ENCODE measurements at places on chromosomes 5 and 9.

DNA sequence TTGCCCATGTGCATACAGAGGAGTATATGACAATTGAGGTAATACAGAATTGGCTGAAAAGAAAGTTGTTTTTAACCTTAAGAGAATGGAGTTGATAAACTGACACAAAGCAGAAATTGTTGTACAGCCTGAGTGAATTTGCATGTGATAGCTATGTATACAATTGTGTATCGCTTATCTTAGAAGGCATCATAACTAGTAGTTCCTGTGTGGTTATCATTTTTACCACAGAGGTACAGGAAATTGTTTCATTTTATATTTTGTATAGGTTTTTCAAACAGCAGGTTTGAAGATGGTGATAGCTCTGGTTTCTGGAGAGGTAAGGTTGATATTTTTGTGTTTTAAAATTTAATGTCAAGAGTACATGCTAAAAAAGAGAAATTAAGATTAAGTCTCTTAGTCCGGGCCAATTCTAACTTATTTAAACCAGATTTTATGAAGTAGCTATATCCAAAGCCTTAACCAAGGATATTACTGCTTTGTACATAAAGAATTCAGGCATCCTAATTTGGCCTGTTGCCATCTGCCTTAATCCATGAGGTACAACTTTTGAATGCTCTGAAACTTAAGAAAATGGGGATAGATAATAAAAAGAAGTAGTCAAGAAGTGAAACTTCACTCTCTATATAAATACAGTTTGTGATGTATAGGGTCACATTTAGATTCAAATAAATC lies 26.0 kb downstream of the DDX4 start:
- no peak for DNase-seq

- no peak for DNase-seq
These were observed 9.3 kb downstream of the HMGXB3 start for GRCh38 chr5:150009671-150010387.

DNA sequence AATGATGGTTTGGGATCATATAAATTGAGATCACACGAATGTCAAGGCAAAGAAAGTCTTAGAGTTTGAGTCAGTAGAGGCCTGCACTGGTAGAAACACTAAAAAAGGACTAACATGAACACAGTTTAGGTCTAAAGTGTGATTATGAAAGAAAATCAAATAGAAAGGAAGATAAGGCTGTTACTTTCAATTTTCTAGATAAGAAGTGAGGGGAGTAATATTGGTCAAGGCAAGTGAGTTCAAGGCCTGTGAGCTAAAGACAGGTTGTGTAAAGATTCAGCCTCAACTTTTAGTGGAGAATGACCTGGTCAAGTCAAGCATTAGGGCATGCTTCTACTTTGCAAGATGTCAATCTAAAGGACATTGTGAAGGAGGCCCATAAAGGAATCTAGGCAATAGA lies 19.0 kb downstream of the VLDLR start:
- no peak for DNase-seq

GRCh38 chr5:173808079-173808808 lies 79.9 kb upstream of the CPEB4 start:
- DNase-seq = no peak

DNA sequence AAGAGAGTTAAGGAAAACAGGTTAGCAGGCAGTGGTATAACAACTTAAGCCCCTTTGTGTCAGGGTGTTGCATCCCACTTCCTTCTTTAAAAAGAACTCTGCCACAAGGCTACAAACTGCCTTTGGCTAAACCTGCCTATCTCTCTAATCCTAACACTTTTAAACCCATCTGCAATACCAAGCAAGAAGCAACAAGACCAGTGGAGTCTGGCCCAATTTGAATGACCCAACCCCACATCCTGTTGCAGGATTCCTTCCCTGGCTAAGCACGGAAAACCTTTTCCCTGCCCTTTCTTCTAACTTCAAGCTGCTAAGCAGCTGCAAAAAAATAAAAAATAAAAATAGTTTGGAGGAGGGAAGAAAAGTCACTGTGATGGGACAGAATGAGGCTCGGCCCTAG lies 27.1 kb downstream of the ABCA1 start:
- no peak for DNase-seq

DNA sequence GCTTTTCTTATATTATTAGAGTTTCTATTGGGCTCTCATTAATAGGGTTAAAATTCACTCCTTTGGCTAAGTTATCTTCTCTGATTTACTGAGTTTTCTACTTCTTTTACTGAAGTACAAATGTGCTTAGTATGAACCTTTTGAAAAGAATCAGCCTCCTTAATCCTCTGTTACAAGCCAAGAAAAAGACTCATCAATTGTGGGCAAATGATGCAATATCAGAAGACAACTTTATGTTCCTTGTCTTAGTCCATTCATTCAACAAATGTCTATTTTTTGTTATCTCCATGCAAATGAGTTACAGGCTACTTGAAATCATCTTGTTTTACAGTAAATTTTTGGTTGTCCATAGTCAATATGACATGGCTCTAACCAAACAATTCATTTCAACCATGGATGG lies 40.3 kb downstream of the SNCAIP start:
- DNase-seq = no peak

GRCh38 chr5:148230240-148230639 lies 8.1 kb upstream of the MARCOL start:
- DNase-seq = no peak

- DNase-seq = no peak
These were observed 18.8 kb downstream of the FUBP3 start for GRCh38 chr9:130598188-130598587.

DNA sequence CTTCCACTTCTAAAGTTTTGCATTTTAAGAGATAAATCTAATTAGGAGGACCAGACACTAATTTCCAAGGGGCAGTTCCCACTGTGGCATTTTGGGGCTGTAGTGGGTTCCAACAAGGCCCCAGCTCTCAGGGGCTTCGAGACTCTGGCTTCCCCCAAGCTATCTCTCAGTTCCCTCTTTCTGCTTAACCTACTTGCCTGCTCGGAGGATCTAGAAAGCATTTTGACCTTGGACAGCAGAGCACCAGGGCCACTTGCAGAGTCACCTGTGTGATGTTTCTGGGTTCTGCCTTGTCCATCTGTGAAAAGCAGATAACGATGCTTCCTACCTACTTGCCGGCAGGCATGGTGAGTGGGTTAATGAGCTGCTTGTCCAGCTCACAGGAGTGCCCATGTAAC lies 175.4 kb downstream of the MED10 start:
- DNase-seq = no peak

DNA sequence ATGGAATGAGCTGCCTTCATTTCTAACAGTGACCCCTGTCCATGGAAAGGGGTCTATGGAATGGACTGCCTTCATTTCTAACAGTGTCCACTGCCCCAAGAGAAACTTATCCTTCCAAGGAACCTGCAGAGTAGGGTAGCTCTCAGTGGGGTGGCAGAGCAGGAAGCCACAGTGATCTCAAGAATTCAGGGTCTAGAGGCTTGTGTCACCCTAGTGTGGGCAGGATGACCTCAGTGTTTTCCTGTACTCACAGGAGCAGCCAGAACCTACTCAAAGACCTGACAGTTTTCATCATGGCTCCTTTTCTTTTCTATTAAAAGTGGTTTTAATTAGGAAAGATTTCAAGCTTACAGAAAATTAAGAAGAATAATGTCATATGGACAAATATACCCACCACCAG lies 27.5 kb downstream of the SEC61B start:
- DNase-seq = no peak

DNA sequence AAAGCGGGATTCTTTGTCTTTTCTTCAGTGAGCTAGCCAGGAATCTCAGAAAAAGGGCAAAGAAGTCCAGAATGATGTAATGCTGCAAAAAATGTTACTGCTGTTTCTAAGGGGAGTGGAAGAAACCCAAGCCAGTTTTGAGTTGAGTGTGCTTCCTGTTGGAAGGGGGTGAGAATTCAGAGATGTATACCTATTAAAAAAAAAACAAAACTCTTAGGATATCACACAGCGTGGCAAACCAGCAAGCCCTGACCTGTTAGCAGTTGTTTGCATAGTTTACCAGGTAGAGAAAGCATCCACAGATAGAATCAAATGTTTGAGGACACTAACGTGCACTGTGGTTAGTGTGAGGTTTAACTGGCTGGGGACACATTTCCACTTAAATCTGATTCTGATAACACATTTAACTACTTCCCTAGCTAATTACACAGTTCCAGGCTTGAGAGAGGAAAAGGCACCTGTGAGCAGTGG lies 11.4 kb downstream of the BASP1 start:
- no peak for DNase-seq

GRCh38 chr5:139684350-139684880 lies 36.3 kb downstream of the CXXC5 start:
- DNase-seq = no peak

- no peak for DNase-seq
These were observed 342.7 kb downstream of the ARHGEF28 start for GRCh38 chr5:73968729-73969128.

DNA sequence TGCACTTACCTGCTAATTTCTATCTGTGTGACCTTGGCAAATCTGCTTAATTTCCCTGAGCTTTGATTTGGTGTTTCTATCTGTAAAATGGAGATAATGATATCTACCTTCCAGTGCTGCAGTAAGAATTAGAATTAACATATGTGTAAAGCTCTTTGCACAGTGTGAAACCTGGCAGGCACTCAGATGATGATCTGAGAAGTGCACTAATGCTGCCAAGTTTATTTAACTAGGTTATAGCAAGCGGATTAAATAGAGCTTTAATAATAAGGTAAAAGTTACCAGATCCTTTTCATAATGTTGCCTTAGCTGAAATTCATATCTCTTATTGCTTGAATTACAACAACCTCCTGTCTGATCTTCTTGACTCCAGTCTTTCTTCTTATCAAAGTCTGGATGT lies 315.3 kb upstream of the CD180 start:
- no peak for DNase-seq

GRCh38 chr5:16457853-16458252 lies 7.7 kb downstream of the ZNF622 start:
- DNase-seq = no peak

- no peak for DNase-seq
These were observed 190.9 kb downstream of the RFK start for GRCh38 chr9:76203373-76203772.

GRCh38 chr5:144232285-144232684 lies 61.6 kb downstream of the KCTD16 start:
- DNase-seq = no peak

DNA sequence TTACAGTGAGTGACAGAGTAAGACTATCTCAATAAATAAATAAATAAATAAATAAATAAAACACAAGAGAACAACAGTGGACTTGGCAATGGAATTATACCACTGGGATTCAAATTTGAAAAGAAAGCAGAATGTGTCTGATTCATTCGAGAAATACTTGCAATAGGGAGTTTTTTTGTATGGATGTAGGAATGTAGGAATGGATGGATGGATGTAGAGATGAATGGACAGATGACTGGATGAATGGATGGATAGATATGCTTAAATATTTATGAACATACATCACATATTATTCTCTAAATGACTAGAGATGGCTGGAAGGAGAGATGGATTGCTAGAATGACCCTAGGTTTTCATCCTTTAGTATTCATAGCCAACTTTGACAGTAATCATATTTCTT lies 22.0 kb upstream of the CEMIP2 start:
- no peak for DNase-seq

DNA sequence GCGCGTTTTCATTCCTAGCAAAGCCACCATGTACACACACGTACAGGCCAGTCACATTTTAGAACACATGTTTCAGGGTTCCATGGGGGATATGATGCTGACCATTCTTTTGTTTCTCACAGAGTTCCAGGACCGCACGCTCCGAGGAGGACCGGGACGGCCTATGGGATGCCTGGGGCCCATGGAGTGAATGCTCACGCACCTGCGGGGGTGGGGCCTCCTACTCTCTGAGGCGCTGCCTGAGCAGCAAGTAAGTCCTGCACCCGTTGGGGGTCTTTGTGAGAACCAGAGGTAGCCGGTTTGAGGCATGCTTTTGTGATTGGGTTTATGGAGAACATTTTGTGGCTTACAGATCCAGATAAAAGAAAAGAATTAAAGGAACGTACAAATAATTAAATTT lies 30.8 kb downstream of the ADAMTSL1 start:
- DNase-seq = no peak

DNA sequence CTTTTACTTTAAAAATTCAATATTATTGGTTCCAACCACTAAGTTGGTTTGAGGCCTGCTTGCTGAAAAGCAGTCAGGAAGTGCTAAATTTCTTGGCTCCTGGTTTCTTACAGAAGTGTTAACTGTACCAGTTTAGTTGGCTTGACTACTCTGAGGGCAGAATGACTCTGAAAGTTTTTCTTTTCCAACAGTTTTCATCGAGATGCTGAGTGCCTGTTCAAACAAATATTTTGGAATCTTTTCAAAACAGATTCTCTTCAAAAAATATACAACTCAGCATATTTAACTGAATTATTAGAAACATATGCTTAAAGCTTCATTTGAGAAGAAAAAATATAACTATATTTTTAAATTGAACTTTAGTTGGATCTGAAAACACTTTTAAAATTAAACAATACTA lies 37.0 kb downstream of the SLC38A9 start:
- DNase-seq = no peak

- DNase-seq = no peak
These were observed 294.9 kb downstream of the TAF11L14 start for GRCh38 chr5:17929171-17929570.

DNA sequence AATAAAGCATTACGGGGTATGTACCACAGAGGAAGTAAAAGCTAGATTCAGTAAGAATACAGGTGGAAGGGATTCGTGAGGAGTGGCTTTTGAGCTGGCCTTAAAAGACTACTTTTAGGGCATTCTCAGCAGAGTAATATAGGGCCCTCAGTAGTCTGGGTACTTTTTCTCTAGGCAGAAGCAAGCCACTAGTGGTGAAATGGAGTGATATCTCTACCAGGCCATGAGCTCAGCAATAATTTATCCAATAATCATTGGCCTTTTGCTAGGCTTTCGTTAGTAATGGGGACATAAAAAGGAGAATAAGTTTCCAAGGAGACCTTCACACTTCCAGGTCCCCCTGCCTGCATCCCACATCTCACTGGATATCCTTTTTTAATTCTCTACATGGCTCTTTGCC lies 1.7 kb downstream of the POLR3G start:
- DNase-seq = no peak

GRCh38 chr5:7207979-7208378 lies 188.0 kb upstream of the ADCY2 start:
- no peak for DNase-seq

DNA sequence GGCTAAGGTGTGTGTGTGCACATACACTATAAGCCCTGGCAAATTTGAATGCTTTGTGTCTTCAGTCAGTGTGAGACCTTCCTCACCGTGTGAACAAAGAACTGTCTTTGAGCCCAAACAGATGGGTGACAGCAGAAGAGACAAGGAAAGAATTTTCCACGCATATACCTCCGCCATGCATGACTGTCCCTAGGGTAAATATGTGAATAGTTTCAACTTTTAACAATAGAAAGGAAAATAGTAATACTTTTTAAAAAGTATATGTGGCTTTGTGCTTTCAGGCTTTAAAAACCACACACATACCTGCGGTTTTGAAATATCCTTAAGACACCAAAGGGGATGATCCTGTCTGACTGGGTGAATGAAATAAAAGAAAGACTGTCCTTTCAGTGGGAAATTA lies 438.6 kb upstream of the MPDZ start:
- DNase-seq = no peak

DNA sequence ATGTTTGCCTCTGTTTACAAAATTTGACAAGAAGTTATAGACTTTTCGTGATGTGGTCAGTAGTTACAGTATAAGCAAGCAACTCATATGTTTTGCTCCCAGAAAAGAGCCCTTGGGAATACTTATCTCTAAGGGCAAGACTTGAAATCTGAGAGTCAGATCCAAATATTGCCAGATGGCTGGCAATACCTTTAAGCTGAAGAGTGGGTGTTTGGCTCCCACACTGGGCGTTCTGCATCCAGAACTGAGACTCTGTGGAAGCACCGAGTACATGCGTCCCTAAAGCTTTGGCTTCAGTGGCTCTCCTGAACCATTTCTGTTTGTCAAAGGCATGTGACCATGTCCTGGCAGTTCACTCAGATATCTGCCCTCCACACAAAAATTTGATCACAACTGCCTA lies 194.1 kb downstream of the DCP2 start:
- no peak for DNase-seq
